ENCODE measurements at places on chromosomes 4 and X. TPM values are rescaled to one million over a fixed set of nuclear protein-coding genes. Genes with fewer than 3 reads are reported as not detected.

FGF16 gene
- total RNA-seq: not detected

- DNase-seq: no peak
These were observed 21.6 kb upstream of the FGG start for GRCh38 chr4:154634058-154634457.

- no peak for DNase-seq
These were observed 18.7 kb downstream of the RCHY1 start for GRCh38 chr4:75495476-75495875.

GRCh38 chrX:44742480-44743155, 101.2 kb upstream of the DUSP21 start:
- no peak for DNase-seq

Data from SK-MEL-5 (cell line).